ENCODE measurements at places on chromosomes 1 and 21.

GRCh38 chr1:59506952-59507351, 210.1 kb downstream of the FGGY start:
- no peak for DNase-seq

GRCh38 chr21:42405064-42406013, 1.6 kb downstream of the UBASH3A start:
- no peak for DNase-seq

GRCh38 chr1:7993593-7994479, 32.3 kb downstream of the ERRFI1 start:
- no peak for DNase-seq

DNA sequence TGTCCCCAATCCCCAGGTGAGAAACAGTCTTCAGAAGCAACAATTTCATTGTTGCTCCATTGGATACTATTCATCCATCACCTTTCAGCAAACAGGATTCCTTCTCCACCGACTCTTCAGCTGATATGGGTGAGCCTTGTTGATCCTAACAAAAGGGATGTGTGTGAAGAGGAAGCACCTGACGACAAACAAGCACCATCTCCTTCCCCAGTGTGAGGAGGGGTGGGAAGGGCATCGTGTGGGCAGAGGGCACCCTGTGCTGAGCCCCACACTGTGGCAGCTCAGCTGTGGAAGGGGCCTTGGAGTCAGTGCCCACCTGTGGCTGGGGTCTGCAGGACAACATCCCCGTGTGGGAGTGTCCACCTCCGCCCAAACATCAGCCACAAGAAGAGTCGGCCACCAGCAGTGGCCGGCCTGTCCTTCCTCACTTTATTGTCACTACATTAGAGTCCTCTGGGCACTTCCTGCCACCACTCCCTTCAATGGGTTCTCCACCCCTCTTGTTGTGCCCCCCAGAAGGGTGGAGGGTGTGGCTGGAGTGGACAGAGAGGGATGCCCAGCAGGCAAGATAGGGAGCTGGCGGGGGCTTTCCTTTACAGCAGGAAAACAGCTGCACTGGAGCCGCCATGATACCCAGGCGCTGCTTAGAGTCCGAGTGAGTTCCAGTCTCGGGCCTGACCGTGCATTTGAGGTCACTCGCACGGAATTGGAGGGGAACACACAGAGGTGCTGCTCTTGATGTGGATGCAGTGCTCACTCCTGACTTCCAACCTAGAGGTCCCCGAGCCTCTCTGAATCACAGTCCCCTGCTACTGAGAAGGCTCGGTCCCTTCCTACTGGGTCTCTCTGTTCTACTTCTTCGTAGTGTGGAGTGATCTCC, 40.9 kb downstream of the VPS26C start:
- DNase-seq, result no peak

GRCh38 chr1:181643631-181644030, 160.3 kb downstream of the CACNA1E start:
- no peak for DNase-seq

- DNase-seq, result no peak
Observed at GRCh38 chr1:181143102-181143859, 54.8 kb downstream of the IER5 start.

DNA sequence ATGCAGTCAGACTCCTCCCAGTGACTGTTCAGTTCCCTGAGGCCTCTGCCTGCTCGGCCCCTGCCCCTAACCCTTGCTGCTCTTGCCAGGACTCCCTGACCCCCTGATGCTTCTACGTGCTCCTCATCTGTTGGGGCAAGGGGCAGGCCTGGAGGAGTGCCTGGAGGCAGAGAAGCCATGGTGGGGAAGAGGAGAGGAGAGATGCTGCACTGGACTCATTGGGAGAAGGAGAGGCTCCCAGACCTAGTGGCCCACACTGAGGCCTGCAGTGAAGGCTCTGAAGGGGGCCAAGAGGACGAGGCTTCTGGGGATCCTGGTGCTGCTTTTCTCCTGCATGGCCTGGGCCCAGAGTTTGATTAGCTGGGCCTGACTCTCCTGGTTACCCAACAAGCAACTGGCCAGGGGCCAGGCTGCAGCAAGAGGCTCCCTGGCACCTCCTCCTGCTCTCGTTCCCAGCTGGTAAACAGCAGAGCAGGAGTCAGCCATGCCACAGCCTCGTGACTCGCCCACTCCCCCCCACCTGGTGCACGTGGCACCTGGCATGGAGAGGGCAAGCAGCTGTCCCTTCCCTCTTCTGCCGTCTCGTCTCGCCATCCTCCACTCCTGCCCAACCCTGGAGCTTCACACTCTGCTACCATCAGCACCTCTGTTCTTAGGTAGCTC, 847 bp upstream of the RORC start:
- peak; percentile 86 for DNase-seq
